Activated T-cell treated with anti-CD3 and anti-CD28 coated beads, Interleukin-2, amount 50 U/mL, for 72 hours (primary cell): ENCODE measurements at places on chromosomes 3 and 15. TPM values are rescaled to one million over a fixed set of nuclear protein-coding genes. Genes with fewer than 3 reads are reported as not detected.

GRCh38 chr15:88563638-88564037, 17.2 kb upstream of the DET1 start:
- DNase-seq: no peak

DNA sequence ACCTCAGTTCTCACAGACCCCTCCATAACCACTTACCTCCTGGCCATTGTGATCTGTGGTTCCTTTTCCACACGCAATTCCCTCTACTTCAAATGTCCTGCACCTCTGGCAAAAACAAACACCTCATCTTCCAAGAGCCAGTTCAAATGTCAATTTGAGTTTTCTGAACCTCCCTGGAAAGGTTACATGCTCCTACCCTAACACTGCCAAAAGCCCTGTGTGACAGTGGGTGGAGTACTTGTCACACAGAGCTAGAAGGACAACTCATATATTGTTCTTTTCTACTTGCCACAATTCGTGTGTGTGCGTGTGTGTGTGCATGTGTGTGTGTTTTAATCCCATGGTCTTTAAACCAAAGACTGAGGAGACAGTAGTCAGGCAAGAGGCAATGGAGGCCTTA, 331.8 kb upstream of the ARHGEF26 start:
- DNase-seq: no peak

DNA sequence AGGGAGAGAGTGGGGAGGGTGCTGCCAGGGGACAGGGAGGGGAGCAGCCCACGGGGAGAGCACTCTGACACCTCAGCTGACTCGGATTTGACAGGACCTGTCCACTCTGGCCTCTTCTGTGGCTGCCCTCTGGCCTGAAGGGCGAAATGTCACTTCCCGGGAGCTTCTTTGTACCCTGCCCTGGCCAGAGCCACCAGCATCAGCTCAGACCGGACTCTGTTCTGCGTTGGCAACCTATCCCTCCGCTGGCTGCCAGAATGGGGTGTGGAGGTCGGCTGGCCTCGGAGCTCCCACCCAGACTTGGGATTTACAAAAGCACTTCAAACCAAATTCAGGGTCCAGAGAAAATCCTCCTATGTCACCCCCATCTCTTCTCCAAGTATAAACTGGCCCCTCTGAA, 336.7 kb upstream of the FRG2C start:
- DNase-seq: no peak

DNA sequence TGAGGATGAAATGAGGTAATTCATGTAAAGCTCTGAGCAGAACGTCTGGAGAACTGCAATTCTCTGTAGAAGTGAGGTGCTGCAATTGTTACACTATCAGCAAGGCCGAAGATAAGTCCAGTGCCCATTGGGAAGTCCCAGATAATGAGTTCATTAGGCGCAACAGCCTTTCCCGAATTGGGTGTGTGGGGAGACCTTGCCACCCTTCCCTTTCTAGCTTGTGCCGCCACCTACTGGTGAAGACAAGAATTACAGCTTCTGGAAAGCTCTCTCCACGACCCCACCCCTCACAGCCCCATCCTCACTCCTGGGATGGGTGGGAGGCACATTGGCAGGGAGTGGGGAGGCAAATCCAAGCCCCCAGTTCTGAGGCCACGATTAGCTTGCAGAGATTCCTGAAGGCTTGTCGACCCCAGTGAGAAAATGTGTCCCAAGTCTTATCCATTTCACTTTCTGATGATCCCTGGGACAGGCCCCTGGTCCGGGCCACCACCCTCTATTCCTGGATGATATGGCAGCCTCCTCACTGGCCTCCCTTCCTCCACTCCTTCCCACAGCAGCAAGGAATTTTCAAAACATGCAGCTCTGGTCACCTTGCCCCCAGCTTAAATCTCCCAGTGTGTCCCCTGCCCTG, 36.4 kb downstream of the FAM3D start:
- peak; percentile 70 for DNase-seq

GRCh38 chr15:63749330-63749942, 84.3 kb downstream of the HERC1 start:
- DNase-seq: no peak

P4HTM gene
- 42.0 TPM for total RNA-seq

DNA sequence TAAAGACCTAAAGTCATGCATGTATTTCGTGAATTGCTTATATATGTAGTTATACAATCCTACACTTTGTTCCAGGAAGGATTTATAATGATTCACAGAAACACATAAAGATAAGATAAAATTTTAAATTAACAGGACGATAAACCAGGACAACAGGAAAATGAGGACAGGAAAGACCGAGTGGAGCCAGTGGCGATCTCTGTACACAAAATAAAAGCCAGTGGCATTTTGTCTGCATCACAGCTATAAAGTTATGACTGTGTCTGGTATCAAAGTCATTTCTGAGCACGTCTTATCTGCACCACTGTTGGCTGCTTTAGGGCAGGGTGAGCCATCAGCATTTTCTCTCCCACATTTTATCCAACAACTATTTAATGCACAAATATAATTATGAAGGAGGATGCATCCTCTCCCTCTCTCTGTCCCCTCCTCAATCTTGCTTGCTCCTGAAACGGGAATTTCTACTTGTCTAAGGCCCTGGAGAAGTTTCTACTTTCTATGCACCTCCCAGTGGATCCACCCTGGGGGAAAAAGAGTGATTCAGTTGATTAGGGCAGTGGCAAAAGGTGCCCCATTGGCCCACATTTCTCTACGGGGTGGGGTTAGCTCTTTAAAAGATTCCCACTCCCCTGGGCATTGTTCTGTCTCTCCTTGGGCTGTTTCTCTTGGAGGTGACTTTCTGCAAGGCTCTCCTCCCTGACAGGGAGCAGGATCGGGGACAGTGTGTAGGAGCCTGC, 159.4 kb upstream of the UBE2E1 start:
- DNase-seq: no peak

DNA sequence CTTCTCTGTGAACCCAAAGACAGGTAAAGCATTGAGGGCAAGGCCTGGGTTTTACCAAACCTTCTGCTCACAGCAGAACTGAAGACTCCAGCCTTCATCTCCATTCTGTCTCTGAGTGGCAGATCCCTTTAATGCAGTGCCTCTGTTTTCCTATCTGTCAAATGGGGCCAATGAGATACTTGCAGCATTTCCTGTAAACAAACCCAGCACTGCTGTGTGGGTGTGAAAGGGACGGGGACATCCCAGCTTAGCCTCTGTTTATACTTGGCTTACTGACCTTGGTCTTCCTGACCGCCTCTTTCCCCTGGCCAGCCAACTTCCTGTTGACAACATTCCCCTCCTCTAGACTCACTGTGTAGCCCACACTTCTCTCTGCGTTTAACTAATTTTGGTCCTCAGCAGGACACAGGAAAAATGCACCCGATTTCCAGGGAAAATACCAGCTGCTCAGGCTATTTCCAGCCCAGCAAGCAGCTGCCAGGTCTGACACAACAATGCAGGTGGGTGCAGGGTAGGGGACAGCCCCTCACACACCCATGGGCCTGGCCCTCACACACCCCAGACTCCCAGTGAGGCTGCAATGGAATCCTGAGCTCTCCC, 105.9 kb upstream of the HERC1 start:
- peak; percentile 20 for DNase-seq

- no peak for DNase-seq
Observed at GRCh38 chr3:173111321-173111720, 29.7 kb downstream of the SPATA16 start.

DNA sequence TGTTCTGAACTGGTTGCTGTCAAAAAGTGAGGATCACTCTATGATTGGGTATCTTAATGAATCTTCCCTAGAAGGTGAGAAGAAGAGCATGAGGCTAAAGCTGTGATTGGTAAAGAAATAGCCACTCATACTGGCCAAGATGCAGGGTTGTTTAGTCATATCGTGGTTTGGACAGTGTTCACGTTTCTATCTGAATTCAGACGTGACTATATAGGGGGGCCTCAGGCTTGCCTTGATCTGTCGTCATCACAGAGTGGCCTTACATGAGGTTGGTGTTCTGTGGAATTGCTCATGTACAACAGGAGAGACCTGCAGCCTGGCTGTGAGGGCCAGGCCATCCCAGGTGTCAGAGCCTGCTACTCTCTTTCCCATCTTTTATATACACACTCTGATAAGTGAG, 12.4 kb downstream of the RTP2 start:
- DNase-seq: no peak

GRCh38 chr3:71109241-71109976, 474.1 kb downstream of the FOXP1 start:
- DNase-seq: no peak

DNA sequence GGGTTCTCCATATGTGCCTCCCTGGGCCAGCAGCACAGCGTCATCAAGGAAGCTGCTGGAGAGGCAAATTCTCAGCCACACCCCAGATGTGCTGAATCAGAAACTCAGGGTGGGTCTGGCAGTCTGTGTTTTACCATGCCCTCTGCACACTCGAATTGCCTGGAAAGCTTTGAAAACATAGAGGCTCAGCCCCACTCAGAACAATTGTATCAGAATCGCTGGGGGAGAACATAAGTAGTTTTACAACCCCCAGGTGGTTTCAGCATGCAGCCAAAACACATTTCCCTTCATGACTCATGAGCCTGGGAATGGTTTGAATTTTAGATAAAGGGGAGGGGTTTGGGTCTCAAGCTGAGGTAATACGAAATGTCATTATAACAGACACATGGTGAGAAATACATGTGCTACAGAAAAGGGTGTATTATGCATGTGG, 9.6 kb downstream of the TGM4 start:
- no peak for DNase-seq

FMN1 gene
- 0.74 TPM for total RNA-seq

SPTSSB gene
- total RNA-seq: not detected

GRCh38 chr15:90059208-90059985, 42.9 kb downstream of the IDH2 start:
- peak; percentile 88 for DNase-seq

DNA sequence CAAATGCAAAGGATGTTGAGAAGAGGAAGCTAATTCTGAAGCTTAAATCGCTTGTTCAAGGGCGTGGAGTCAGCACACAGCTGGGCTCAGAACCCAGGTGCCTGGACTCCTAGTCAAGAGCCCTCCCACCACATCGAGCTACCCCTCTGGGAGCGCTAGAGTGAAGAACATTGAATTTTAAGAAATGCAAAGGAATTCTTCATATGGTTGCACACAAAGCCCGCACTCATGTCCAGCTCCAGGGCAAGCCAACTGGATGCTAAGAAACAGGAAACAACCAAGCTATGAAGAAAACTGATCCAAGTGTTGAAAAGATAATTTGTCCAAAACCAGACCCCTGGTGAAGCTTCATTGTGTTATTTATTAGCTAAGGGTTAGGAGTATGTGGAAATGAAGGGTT, 122.3 kb downstream of the ALDH1A2 start:
- DNase-seq: no peak

DNA sequence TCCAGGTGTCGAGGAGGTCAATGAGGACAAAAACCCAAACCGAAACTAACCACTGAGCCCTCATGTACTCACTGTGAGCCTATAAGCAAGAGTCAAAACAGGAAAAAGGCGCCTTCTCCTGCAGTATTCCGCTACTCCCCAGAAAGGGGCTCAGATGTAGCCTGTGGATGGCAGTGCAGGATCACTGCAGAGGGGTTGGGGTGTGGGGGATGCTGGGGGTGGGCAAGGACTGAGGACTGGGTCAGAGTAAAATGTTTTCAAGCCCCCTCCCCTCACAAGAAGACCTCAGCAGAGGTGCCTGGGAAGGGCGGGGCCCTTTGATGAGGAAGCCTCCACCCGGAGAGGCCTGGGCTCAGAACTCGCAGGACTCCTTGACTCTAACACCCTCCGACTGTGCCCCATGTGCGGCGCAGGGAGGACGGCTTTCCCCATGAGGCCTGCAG, 170.1 kb downstream of the OSBPL10 start:
- DNase-seq: no peak

CACNA2D2 gene
- total RNA-seq: 5.4 TPM

- DNase-seq: no peak
Observed at GRCh38 chr15:40322531-40323238, 807 bp upstream of the INAFM2 start.

- DNase-seq: peak; percentile 75
Observed at GRCh38 chr3:30631243-30631904, 25.0 kb downstream of the TGFBR2 start.

DNA sequence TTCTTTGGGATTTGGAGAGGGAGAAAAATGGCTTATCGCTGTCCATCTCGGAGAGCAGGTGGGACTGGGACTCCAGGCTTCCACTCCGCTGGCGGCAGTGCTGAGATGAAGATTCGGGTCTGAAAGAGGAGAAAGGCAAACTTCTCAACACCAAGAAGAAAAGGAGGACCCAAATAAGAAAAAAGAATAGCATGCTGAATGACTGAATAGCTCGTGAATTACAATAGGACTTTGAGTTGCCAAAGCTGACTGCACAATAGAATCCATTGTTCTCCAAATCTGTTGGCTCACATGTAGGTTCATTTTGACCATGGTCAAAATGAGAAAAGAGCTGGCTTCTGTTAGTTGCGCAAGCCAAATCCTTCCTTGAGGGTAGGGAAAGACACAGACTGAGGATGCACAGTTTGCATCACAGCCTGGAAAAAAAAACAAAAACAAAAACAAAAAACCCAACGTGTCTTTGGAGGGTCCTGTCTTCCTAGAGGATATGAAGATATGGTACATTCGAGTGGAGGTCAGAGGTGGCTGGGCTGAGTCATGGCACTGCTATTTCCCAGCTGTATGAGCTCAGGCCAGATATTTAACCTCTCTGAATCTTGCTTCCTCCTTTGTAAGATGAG, 59.3 kb upstream of the LMOD3 start:
- no peak for DNase-seq

LRRK1 gene
- total RNA-seq: 1.2 TPM

DNA sequence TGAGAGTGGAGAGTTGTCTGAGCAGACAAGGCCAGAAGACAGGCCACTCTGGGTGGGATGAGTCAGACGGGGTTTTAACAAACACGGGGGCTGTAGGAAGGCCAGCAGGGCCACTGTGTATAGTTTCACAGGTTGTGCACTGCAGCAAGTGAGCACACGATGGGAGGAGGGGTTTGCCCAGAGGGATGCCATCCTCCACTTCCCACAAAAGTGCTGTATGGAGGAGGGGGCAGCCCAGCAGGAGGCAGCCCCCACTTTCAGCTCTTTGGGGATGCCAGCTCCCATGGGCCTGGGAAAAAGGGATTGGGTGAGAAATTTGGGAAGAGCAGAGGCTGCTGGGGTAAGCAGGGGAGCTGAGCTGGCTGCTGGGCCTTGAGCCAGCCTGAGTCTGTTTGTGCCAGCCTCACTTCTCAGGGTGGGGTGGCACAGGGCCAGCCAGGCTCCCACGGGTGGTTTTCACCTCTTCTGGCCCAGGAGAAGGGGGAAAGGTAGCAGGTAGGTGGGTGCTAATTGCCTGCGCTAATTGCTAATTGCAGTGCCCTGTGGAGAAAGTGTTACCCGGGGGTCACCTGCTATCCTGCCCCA, 6.7 kb downstream of the ZBTB47 start:
- DNase-seq: no peak

GRCh38 chr3:173465112-173465511, 67.6 kb downstream of the NLGN1 start:
- DNase-seq: no peak

- no peak for DNase-seq
Observed at GRCh38 chr3:45646051-45646585, 43.1 kb upstream of the SACM1L start.
